Lower lobe of right lung (tissue), 2 donors: ENCODE measurements at places on chromosomes 4 and X. TPM values are rescaled to one million over a fixed set of nuclear protein-coding genes. Genes with fewer than 3 reads are reported as not detected.

Gene FAM236A
- total RNA-seq: not detected

Gene MED14
- total RNA-seq: 32.6 TPM

Gene ADH1C
- 8.2 TPM for total RNA-seq

Gene SUPT20HL2
- not detected for total RNA-seq

Gene RXFP1
- 6.9 TPM for total RNA-seq

Gene DRP2
- not detected for total RNA-seq

Gene PLAC8
- total RNA-seq: 115 TPM

Gene EXOC1L
- not detected for total RNA-seq

Gene CLDN22
- total RNA-seq: not detected

Gene SYNPO2
- 26.2 TPM for total RNA-seq

Gene CCDC149
- 23.8 TPM for total RNA-seq

Gene PPP2R2C
- total RNA-seq: not detected

Gene REELD1
- total RNA-seq: 0.35 TPM

Gene UGT2B15
- not detected for total RNA-seq

Gene HSD17B11
- total RNA-seq: 140 TPM

Gene FGFR3
- total RNA-seq: 34.2 TPM

Gene RTL3
- total RNA-seq: not detected

Gene GRPR
- total RNA-seq: 0.27 TPM

Gene PPP1R3F
- total RNA-seq: 5.5 TPM

Gene TMPRSS11D
- not detected for total RNA-seq

Gene FGB
- total RNA-seq: 0.95 TPM

Gene GPR173
- total RNA-seq: 0.56 TPM

Gene SPANXN4
- not detected for total RNA-seq

Gene CLGN
- 1.1 TPM for total RNA-seq

Gene KANTR
- 14.8 TPM for total RNA-seq

Gene PRPS1
- total RNA-seq: 26.9 TPM

Gene ADRA2C
- 2.5 TPM for total RNA-seq

Gene XAGE1A
- total RNA-seq: not detected

Gene GLA
- total RNA-seq: 51.1 TPM

Gene FGFBP1
- total RNA-seq: 1.2 TPM

Gene GPR34
- total RNA-seq: 33.6 TPM

Gene VCX2
- not detected for total RNA-seq

Gene CXCL11
- 0.62 TPM for total RNA-seq

Gene USP51
- 4.2 TPM for total RNA-seq

Gene DKK2
- 11.9 TPM for total RNA-seq

Gene DUX4
- total RNA-seq: not detected

Gene SPACA5
- not detected for total RNA-seq

Gene GAB1
- 63.3 TPM for total RNA-seq

Gene GYG2
- total RNA-seq: 1.3 TPM

Gene NR0B1
- not detected for total RNA-seq

Gene SPANXN3
- not detected for total RNA-seq

Gene CXCL9
- total RNA-seq: 1.3 TPM

Gene SORBS2
- 49.3 TPM for total RNA-seq
